Stimulated activated CD4-positive, alpha-beta T cell treated with anti-CD3 and anti-CD28 coated beads, TNF-alpha, amount 100 ng/mL, for 24 hours (primary cell): ENCODE measurements at places on chromosomes 2 and 18.
A peak's percentile ranks its signal among the peaks of the same experiment; 100 is the strongest.

- no peak for DNase-seq
These were observed 164.8 kb upstream of the DOCK10 start for GRCh38 chr2:225207043-225207442.

- DNase-seq: no peak
These were observed 368.0 kb upstream of the SPHKAP start for GRCh38 chr2:228549441-228550007.

GRCh38 chr2:11129598-11130449, 25.4 kb upstream of the SLC66A3 start:
- peak; percentile 72 for DNase-seq

DNA sequence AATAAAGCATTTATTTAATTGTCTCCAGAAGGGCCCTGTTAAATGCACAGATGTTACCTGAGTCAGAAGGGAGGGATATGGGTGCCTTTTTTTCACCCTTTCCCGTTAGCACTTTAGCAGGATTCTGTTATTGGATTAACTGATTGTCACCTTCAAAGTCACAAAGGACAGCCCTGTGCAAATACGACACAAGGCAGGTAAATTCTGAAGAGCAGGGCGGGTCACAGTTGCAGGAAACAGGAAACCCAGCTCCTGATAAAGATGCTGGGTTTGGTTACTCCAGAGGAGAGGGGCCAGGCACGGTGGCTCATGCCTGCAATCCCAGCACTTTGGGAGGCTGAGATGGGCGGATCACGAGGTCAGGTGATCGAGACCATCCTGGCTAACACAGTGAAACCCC, 11.4 kb upstream of the PKDCC start:
- no peak for DNase-seq

DNA sequence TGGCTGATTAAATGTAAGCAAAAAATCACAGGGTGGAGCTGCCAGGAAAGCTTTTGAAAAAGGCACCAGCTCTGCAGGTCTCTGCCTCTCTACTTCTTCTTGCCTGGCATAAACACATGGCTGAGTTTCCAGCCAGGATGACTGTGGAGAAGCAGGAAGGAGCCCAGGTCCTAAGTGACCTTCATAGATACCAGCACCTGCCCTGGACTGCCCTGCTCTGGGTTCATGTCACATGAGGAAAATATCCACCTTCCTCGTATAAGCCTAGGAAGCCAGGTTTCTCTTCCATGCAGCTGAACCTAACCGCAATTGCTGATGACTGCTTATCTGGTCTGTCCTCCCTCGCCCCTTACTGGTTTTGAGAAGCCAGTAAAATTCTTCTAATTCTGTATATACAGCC, 47.8 kb upstream of the CREB1 start:
- no peak for DNase-seq

- DNase-seq: no peak
These were observed 112.7 kb upstream of the REV1 start for GRCh38 chr2:99602476-99602875.

GRCh38 chr2:8141780-8142179, 540.1 kb upstream of the ID2 start:
- no peak for DNase-seq

- no peak for DNase-seq
These were observed 15.0 kb downstream of the KANSL3 start for GRCh38 chr2:96623116-96623515.

DNA sequence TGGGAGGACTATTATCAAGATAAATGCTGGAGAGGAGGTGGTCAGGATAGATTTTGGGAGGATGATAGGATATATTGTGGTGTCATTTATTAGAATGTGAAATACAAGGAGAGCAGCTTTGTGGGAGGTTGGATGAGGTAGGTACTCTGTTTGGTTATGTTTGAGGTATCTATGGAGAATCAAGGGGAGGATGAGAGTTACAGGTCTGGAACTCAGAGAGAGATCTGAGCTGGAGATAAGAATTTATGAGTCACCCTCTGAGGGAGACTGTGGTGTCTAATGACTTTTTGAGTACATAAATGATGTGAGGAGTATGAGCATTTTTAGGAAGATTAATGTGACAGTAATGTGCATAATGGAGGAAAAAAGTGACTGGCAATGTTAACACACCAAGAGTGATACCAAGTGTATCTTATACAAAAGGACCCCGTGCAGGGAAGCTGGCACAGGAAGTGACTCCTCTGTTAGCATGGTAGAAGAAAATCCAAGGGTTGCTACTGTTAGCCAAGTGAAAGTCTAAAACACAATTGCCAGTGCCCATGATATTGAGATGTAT, 48.2 kb downstream of the CRIM1 start:
- DNase-seq: no peak

- DNase-seq: no peak
These were observed 41.5 kb downstream of the ARHGAP25 start for GRCh38 chr2:68776124-68776523.

DNA sequence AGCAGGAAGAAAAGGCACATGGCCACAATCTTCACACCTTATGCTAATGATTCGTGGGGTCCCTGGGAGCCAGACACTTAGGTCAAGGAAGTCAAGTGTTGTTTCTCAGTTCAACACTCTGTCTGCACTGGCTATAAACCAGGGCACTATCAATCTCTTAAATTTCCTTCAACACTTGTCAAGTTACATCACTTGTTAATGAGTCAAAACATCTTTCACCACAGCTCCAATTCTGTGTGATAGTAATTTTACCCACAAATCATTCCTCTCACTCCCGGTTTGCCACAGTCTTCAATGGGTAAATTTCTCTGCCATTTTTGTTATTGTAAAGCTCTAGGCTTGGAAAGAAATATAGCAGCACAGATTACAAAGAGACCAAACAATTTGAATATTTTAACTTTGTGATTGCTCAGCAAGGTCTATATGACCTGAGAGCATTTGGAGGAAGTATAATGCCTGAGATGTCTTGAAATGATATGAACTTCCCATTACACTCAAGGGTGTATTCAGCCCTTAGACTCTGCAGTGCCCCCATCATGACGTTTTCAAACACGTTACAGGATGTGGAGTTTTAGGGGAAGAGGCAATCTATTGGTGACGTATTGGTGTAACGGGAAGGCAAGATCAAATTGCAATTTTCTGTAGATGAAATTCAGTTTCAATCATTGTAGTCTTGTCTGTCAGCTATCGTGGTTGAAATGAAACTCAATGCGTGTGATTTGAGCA, 78.7 kb downstream of the ICOS start:
- no peak for DNase-seq

- no peak for DNase-seq
These were observed 7.6 kb upstream of the SNED1 start for GRCh38 chr2:240990726-240991377.

GRCh38 chr2:68362069-68362468, 3.0 kb upstream of the PLEK start:
- DNase-seq: peak; percentile 68

GRCh38 chr18:29157905-29158304, 981.0 kb upstream of the CDH2 start:
- DNase-seq: no peak

DNA sequence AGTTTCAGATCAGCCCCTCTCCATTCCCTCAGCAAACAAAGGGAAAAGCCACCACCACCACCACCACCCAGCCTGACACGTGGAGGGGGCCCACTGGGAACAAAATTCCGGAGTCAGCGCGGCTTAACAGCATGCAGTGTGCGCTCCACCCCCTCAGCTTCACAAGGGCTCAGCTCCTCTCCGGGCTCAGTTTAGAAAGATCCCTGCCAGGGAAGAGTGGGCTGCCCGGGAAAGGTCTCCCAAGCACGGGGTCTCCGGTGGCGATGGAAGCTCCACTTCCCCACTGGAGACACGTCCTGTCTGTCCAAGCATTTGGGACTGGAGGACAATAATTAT, 55.7 kb downstream of the SNORC start:
- no peak for DNase-seq

GRCh38 chr2:46493971-46494250, 14.5 kb downstream of the TMEM247 start:
- DNase-seq: no peak

- DNase-seq: no peak
These were observed 407.4 kb downstream of the NRXN1 start for GRCh38 chr2:50624506-50624905.

DNA sequence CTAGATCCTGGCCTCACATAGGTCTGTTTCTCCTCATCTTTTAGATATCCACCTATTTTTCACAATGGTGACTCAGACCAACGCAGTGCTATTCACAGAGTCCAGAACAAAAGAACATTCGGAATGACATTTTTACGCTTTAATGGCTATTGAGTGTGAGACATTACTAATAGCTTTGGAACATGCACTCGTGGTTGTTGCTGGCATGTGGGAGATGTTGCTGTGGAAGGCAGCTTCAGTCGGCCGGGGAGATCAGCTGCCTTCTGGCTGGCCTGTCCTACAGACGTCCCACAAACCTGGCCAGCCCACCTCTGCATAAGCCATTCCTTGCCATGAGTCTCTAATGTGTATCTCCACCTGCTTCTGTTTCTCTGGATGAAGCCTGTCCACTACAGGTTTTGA, 3.4 kb downstream of the MBP start:
- DNase-seq: no peak

DNA sequence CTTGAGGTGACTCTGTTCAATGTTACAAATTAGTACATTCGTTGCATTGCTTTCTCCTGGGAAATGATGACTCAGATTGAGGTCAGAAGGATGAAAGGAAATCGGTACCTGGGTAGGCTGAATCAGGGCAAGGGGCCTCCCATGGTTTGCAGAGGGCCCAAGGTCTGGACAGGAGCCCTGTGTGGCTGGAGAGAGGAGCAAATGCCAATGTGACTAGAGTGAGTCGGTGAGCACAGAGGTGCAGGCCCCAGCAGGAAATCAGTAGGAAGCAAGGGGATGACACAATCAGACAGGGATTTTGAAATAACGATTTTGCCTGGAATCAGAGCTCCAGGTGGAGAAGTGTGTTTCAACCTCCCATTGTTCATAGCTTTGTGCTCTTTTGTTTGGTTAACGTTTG, 118.9 kb downstream of the CCDC102B start:
- DNase-seq: peak; percentile 1

- no peak for DNase-seq
These were observed 69.2 kb upstream of the EDAR start for GRCh38 chr2:109058191-109058632.

DNA sequence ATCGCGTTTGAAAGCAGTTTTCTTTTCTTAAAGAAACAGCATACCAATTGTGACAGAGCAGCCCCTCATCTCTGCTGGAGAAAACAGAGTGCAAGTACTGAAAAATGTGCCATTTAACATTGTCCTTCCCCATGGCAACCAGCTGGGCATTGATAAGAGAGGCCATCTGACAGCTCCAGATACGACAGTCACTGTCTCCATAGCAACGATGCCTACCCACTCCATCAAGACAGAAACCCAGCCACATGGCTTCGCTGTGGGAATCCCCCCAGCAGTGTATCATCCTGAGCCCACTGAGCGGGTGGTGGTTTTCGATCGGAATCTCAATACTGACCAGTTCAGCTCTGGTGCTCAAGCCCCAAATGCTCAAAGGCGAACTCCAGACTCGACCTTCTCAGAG, 9.5 kb downstream of the GRHL1 start:
- no peak for DNase-seq

GRCh38 chr2:144126302-144126701, 393.6 kb downstream of the ZEB2 start:
- no peak for DNase-seq

- no peak for DNase-seq
These were observed 32.2 kb downstream of the FAM178B start for GRCh38 chr2:96954011-96954846.

- no peak for DNase-seq
These were observed 43.6 kb upstream of the VPS54 start for GRCh38 chr2:64062840-64063239.

DNA sequence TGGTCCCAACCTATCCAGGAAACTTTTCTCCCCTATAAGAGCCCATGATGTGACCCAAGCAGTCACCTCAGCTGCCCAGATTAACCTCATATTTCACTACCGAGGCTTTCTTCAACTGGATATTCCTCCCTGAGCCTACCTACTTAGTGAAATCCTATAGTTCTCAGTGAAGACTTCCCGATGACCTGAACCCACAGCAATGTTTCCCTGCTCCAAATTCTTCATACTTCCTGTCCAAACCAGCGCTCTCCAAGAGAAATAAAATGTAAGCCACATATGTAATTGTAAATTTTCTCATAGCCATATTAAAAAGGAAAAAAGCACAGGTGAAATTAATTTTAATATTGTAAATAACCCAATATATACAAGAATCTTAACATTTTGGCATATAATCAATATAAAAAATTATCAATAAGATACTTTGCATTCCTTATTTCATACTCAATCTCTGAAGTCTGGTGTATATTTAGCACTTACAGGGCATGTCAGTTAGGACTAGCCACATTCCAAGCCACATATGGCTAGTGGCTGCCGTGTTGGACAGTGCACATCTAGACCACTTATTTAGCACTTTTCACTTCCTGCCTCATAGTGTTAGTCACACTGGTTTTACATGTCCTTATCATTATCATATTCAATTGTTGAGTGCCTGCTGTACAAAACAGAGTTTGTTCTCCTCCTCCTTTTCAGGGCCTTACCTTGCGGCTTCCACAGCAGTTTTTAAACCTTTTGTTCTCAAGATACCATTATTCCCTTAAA, 1.9 kb upstream of the STAT4 start:
- DNase-seq: no peak

- DNase-seq: no peak
These were observed 20.4 kb upstream of the KCNS3 start for GRCh38 chr2:17858064-17858463.

- peak; percentile 82 for DNase-seq
These were observed 163.8 kb downstream of the FAM210A start for GRCh38 chr18:13562494-13563029.

- no peak for DNase-seq
These were observed 297.3 kb downstream of the PLCL1 start for GRCh38 chr2:198101688-198102087.

DNA sequence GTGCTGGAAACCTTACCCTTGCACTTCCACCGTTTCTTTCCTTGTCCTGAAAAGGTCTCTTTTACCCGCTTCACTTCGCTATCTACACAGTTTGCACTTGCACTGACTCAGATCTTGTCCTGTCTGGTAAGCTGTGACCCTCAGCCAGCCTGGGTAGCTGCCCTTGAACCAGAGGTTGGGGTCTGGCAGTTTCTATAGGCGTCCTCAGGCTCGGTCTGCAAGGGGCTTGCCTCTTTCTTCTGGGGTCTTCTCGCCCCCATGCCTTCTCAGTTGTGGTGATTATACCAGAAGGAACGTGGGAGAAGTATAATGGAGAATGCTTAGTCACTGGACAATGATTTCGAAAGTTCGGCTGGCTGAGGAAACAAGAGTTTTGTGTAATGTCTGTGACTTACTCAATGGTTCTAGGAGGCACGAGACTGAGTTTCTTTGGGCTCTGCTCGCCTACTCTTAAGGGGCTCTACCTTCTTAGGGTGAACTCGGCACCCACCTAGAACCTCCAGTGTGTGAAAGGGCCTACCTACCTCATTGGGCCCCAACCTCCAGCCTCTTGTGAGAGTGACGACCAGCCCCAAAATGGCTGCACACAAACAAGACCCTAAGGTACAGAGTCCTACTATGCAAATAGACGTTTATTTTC, 6.9 kb upstream of the STAT1 start:
- DNase-seq: no peak

GRCh38 chr2:47401789-47402554, 984 bp upstream of the MSH2 start:
- DNase-seq: no peak

- no peak for DNase-seq
These were observed 365.6 kb downstream of the LRRTM4 start for GRCh38 chr2:77156599-77156998.
